Activated T-cell treated with anti-CD3 and anti-CD28 coated beads for 48 hours (primary cell): ENCODE measurements at places on chromosomes 3 and 15.
A peak's percentile ranks its signal among the peaks of the same experiment; 100 is the strongest.

GRCh38 chr3:153439780-153440179 is 277.8 kb downstream of the RAP2B start:
- DNase-seq: no peak

DNA sequence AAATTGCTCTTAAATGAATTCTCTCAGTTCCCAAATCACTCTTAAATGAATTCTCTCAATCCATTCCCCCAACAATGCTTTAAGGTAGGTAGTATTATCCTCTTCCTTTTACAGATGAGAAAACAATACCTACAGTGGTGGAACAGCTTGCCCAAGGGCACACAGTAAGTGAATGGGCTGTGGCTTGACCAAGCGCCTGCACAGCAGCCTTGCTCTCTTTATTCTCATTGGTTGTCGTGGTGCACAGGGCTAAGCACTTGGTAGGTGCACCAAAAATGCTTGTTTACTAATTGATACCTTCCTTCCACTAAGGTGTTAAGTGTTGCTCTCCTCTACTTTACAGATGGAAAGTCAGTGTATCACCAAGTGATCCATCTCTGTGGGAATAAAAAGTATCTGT is 43.3 kb downstream of the FAM43A start:
- DNase-seq: no peak

DNA sequence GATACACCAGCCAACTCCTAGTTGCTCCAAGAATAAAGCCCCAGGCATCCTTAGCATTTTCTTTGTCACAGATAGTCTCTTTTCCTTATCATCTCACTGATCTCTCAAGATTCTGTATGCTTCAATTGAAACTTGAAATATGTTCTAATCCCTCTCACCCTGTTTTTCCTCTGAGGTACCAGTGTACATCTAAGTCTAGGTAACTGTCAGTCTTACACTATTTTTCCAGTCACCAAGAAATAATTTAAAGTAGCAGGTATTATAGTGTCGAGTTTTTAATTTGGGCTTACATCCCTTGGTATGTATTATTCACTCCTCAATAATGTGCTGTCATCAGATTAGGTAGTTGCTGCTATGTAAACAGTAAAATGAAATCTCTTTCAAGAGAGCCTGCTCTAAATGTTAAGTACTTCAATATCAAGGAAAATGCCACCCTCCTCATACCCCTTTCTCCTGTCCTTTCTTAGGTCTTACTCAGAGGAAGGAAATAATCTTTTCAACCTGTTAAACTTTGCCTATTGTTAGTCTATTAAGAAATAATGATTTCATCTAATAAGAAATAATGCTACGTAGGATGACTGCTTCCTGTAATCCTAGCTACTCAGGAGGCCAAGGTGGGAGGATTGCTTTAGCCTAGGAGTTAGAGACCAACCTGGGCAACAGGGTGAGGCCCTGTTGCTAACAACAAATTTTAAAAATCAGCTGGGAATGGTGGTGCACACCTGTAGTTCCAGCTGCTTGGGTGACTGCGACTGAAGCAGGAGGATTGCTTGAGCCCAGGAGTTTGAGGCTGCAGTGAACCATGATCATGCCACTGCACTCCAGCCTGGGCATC is 39.8 kb downstream of the TSC22D2 start:
- no peak for DNase-seq

GRCh38 chr15:50234764-50235163 is 30.8 kb downstream of the HDC start:
- DNase-seq: no peak

DNA sequence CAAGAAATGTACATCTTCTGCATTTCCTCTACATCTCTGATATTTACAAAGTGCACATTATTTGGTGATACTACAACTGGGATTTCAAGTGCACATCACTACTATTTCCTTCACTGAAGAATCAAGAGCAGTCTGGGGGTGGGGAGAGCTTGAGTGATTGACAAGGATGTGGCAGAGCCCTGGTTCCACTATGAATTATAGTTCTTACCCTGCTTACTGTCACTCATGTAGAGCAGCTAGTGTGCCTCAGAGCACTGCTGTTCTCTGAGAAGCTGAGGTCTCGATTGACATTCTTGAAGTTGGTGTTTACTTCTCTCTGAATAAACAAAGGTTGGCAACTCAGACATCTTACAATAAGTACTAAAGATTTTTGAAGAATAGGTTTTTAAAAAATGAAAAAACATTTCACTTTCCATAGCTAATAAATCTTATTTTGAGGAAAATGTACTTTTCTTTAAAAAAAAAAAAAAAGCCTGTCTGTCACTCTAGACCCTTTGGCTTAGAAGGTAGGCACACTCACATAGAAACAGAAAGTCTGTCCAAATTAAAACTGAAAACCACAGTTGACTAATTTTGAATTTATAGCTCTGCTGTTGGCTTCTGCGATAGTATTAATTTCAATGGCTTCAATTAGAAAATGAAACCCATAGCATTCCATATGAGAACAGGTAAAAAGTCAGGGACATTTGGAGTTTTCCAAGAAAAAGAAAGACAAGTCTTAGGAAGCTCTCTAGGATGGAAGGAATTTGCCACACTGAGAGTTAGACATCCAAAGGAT is 5.6 kb downstream of the GREM1 start:
- no peak for DNase-seq

DNA sequence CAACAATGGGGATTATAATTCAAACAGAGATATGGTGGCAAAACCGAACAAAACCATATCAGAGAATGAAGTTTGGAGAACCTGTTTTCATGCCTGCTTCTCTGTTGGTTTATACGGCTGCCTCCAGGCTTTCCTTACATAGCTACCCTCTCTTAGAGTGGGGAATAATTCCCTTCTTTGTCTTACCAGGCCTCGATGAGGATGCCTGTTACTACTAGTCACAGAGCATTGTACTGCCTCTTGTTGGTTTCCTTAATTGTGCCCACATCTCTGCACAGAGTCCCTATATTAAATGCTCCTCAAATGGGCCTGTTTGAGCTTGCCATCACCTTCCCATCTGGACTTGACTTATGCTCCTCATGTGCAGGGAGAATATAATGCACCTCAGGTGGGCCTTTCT is 92.9 kb downstream of the NCEH1 start:
- DNase-seq: no peak

GRCh38 chr3:123385981-123386380 is 62.9 kb downstream of the ADCY5 start:
- no peak for DNase-seq

DNA sequence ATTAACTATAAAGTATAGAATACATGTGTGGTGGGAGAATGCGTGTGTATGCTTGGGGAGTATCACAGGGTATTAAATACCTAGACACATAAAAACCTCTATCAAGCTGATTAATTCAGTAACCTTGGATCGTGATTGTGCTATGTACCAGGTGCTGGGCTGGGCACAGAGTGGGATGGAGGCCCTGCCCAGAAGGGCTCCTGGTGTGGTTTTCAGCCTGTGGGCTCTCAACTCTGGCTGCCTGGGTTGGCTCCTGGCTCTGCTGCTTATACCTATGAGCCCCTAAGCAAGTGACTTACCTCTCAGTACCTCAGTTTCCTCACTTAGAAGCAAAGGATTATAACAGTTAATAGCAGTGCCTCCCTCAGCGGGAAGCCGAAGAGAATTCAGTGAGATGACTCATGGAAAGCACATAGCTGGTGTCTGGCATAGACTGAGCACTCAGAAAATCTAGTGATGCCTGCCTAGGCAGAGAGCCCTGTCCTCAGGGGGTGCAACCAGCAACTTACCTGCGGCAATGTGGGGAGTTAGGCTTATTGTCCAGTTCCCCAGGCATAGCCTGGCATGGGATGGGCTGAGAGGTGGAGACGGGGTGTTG is 90.6 kb upstream of the MYZAP start:
- no peak for DNase-seq

GRCh38 chr3:105527949-105528348 is 161.2 kb downstream of the ALCAM start:
- no peak for DNase-seq

DNA sequence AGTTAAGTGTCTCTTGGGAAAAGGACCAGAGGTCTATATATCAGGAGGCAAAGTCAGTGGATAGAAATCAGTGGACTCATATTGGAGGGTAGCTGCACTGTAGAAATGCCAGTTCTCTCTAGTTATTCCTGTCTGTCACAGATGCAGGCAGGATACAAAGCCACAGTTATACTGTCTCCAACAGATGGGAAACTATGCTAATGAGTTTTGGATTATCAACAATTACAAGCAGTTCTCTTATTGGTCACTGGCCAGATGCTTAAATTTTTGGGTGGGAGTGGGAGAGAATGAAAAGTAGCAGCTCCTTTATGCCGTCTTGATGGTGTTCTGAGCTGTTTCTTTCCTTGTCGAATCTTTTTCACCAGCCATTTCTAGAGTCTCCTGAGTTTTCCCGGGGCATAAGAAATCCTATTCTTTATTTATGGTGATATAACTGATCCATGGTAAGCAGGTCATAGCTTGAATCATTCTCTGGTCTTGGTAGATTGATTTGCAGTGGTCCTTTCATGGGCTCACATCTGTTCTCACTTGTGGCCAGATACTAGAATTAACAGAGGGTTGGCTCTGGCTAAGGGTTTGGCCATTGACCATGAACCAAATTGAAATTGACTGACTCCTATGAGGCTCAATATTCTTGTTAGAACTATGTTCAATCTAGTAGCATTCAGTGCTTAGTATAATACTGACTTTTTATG is 44.6 kb upstream of the RBMS3 start:
- no peak for DNase-seq

GRCh38 chr15:46703020-46703861 is 1014.1 kb upstream of the SEMA6D start:
- DNase-seq: no peak

- DNase-seq: no peak
Observed at GRCh38 chr15:59686389-59686788, 2.7 kb downstream of the BNIP2 start.

- DNase-seq: no peak
Observed at GRCh38 chr3:136906725-136907124, 44.7 kb downstream of the NCK1 start.

DNA sequence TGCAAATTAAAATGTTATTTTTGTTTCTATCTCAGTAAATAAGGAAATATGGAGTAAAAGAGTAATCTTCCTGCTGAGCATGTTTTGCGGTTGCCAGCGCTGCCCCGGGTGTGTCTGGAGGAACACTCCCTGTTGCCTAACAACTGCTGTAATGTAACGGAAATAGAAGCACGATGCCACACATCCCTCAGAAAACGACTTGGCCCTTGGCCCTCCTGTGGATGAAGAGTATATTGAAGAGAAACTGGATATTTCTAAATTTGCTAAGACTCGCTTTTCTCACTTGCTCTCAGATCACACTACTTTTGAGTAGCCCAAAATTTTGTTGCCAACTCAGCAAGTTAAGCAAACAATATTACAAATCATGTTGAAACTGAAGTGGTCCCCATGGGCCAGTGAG is 18.9 kb downstream of the CX3CR1 start:
- DNase-seq: peak; percentile 8

GRCh38 chr3:182954553-182955235 is 25.6 kb downstream of the DCUN1D1 start:
- DNase-seq: no peak

DNA sequence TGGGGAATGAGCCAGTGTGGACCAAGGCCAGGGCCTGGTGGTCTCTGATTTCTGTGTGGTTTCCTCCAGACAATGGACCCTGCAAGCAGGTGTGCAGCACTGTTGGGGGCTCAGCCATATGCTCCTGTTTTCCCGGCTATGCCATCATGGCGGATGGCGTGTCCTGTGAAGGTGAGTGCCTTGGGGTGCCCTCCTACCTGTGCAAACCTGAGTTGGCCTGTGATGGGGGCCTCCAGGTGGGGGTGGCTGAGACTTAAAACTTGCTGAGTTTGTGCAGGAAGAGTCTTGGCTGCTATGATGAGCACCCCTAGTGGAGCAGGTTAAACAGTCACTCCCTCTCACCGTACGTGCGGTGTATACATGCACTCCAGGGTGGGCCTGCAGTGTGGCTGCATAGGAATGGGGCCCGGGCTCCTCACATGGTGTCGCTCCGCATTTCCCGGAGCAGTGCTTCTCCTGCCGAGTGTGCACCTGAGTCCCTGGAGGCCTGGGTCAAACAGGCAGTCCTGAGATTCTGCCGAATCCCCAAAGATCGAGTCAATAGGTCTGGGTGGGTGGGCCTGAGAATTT is 70.8 kb downstream of the FBLN2 start:
- no peak for DNase-seq

GRCh38 chr15:71329497-71330260 is 214.4 kb downstream of the THSD4 start:
- DNase-seq: no peak

DNA sequence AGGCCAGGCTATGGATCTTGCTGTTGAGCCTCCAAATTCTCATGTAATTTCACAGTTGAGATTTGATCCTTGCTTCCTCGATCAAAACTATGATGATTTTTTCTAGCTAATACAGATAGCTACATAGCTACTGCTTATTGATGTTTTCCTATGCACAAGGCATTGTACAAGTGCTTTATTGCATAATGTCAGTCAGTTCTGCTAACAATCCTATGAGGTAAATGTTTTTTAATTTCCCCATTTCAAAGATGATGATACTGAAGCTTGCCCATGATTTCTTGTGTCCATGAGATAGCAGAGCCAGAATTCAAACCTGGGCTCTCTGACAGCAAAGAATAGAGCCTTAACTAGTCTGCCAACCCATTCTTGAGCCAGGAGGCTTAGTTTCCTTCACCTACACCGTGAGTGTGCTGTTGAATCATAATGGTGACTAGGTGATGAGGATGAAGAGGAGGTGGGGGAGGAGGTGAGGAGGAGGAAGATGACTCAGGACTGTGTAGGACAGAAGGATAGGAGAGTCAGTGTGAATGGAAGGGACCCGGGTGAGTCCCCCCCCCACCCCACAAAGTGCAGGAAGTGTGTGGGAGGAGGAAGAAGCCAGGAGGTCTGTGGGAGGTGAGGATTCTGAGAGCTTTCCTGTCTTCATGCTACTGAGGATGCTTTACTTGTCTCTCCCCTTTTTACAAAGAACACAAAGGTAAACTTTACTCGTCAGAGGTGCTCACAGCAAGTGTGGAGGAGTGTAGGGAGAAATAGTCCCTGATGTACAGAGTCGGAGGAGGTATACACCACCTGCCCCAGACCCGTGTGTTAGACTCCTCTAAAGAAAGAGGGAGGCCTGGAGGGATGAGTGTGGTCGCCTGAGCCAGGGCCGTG is 3.6 kb downstream of the TAGLN3 start:
- DNase-seq: peak; percentile 34

GRCh38 chr3:61531528-61531927 is 29.8 kb upstream of the PTPRG start:
- DNase-seq: no peak

- DNase-seq: no peak
Observed at GRCh38 chr3:152328841-152329240, 60.1 kb downstream of the MBNL1 start.

- no peak for DNase-seq
Observed at GRCh38 chr3:152835601-152836102, 721 bp downstream of the P2RY1 start.

DNA sequence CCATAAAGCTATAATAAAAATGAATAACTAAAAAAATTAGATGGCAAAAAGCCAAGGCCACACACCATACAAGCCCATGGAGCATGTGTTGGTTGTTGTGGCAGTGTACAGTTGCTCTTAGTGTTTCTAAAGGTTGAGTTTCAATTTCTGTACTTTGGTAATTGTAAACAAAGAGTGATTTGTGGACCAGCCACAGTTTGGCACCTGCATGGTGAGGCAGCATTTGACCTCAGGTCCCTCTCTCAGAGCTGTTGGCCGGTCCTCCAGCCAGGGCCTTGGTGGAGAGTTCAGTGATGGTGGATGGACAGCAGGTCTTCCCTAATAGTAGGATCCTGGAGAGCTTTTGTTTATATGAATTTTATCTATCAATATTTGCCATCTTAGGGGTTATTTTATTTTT is 5.6 kb downstream of the ACAD9 start:
- no peak for DNase-seq
